ENCODE measurements at places on chromosomes 4 and X.

DNA sequence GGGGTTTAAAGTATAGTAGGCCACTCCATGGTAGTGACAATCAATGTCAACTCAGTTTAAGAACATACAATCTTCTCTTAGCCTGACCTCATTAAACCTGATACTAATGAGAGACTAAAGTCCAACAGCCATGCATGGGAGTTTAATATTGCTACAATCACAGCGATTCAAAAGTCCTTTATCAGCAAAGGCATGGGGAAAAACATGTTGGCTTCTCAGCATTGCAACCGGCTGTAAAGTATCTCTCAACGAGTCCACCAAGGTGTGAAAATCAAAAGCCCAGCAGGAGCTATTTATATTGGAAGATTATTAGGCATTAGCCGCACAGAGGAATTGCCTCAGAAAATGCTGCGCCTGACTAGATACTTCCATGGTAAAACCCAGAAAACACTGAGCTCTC lies 256.7 kb upstream of the PGRMC2 start:
- DNase-seq = no peak

GRCh38 chr4:18020145-18020670 lies 1.3 kb downstream of the LCORL start:
- DNase-seq = peak; percentile 29

DNA sequence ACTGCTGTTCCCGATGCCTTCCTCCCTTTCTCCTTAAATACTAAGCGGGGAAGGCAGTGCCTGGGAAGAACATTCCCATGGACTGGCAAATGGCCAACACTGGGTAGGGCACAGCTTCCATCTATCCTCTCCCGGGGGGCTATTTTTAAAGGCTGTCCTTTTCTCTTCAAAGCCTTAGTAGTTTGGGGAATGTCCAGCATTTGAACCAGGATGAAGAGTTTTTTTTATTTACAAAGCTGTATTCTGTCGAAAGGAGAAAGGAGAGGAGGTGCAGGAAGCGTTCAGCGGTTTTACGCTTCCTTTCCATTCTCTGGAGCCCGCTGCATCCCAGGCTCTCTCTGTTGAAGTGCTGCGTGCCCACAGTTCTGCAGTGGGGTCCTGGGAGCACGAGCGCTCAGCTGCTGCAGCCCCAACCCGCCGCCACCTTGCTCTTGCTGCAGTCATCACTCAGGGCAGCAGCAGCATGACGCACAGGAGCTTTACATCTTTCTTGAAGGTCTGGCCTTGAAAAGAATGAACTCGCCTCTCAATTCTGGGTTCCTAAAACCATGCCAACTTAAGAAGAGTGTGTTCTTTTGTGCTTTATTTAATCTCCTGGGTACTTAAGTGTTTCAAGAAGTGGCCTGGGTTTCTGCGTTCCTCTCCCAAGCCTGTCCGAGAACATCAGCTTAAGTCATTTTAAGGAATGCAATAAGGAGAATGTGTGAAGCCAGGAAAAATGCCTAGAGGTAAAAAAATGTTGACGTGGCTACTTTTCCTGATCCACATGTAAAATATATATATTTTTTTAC lies 427.2 kb downstream of the MAPK10 start:
- peak; percentile 62 for DNase-seq

GRCh38 chrX:70176938-70177533 lies at the start of gene DGAT2L6:
Gene DGAT2L6, plus strand, starts transcription at chrX:70177483. Its CDS starts 100 bp downstream, at chrX:70177583.
- DNase-seq = no peak

GRCh38 chr4:2400841-2401609 lies 17.4 kb downstream of the ZFYVE28 start:
- DNase-seq = no peak

DNA sequence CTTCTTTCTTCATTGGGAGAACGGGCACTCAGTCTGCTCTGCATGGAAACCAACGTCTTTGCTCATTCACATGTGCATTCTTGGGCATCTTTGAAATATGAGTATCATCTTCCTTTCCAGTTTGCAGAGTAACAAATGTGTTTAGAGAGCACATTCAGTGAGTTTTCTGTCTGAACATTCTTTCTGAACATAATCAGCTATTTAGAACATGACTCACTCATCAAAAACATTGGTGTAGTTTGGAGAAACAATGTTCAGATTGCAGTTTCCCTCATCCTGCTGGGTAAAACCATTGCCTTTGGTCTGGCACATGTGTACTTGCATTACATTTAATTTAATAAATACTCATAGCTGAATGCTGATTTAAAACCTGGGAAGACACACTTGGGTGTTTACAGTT lies 81.5 kb upstream of the F9 start:
- DNase-seq = no peak

DNA sequence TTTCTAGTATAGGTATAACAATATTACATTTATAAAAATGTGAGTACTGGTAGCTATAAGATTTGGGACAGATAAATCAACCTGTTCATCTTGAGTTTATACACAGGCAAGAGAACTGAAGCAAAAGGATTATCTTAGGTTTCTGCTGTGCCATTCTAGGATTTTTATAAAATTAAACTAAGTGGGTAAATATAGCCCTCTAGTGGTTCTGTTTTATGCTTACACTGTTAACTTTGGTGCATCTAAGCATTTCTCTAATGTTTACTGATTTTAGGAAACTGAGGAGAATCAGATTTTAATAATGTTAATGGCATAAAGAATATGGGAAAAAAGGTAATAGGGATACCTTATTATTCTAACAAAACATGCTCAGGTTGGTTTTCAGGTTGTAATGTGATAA lies 1.1 kb upstream of the RRH start:
- no peak for DNase-seq

DNA sequence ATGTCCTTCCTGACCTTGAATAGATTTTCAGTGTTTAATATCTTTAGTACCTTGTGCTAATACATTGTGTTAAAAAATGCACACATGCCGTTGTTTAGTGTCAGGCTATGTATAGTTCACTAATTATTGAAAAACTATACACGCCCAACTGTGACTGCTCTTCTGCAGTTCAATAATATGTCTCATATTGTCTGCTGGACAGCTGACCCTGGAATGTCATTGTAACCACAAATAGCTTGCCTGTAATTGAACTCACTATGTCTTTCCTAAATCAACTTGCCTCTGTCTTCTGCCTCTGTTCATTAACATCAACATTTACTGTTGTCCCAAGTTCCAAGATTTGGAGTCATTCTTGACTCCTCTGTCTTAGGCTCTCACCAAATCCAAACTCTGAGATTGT lies 114.5 kb downstream of the TMA16 start:
- no peak for DNase-seq

GRCh38 chr4:22695917-22696316 lies 3.2 kb downstream of the GBA3 start:
- no peak for DNase-seq

DNA sequence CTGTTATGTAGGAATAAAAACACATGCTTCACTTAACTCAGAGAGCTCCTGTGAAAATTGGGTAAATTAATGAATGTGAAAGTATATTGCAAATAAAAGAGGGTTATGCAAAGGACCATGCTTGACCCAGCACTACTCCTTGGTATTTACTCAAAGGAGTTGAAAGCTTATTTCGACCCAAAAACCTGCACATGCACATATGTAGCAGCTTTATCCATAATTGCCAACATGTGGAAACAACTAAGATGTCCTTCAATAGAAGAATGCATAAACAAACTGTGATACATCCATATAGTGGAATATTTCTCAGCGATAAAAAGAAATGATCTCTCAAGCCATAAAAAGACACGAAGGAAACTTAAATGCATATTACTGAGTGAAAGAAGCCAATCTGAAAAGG lies 41.7 kb upstream of the SRD5A3 start:
- DNase-seq = no peak

DNA sequence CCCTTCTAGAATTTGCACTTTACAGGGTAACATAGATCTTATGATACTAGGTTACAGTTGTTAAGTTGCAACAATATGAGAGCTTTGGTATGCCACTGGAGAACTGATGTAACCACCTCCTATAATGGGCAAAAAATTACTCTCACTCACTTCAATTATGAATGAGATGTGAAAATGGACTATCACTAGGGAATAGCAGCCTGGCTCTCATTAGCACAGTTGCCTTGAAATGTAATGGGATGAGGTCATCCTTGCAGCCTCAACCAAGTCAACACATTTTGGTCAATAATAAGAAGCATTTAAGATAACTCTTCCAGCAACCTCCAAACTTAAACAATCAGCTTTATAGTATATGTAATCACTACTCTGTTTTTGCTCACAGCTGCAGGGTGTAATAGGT lies 69.4 kb downstream of the TBC1D9 start:
- DNase-seq = no peak

DNA sequence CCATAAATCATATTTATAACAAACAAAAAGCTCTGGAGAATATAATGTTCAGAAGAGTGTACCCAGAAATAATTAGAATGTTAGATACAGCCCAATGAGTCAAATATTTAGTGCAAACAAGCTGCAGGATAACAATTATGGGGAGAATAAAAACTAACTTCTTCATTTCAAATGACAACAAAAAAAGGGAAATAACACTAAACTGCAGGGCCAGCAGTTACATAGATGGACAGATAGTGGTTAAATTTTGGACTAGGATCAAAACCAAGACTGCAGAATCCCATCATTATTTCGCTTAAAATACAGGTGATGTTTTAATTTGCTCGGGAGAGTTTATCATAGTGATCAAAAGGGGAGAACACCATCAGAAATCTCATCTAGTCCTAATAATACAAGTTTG lies 617 bp upstream of the GPR34 start:
- no peak for DNase-seq

- DNase-seq = no peak
Observed at GRCh38 chrX:78513971-78514738, 145.0 kb downstream of the RTL3 start.

Measured in femur (tissue), 1 donor.